ENCODE measurements at places on chromosomes 7 and 10.

DNA sequence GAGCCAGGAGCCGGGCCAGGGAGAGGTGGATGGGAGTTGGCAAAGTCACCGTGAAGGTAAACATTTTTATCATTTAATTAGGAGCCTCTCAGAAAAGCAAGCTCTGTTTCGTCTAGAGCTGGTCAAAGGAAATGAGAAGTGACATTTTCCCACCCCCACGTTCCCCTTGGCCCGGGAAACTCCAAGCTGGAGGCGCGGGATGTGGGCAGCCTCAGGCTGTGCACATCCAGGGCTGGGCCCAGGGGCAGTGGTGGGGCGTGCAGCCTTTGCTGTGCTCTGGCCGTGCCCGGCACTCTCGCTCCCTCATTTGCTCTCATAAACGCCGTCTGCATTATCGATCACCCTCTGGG is 135.6 kb upstream of the RET start:
- no peak for DNase-seq

- no peak for DNase-seq
These were observed 104.1 kb downstream of the TACC2 start for GRCh38 chr10:122093076-122093475.

DNA sequence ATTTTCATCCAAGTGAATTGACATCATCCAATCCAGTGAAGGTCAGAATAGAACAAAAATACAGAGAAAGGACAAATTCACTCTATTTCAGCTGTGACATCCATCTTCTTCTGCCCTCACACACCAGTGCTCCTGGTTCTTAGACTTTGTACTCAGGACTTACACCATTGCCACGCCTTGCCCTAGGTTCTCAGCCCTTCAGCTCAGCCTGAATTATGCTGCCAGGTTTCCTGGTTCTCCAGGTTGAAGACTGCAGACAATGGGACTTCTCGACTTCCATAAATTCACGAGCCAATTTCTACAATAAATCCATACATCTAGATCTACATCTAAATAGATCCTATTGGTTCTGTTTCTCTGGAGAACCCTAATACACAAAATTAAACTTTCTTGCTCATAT is 181.2 kb upstream of the KCND2 start:
- DNase-seq: no peak

DNA sequence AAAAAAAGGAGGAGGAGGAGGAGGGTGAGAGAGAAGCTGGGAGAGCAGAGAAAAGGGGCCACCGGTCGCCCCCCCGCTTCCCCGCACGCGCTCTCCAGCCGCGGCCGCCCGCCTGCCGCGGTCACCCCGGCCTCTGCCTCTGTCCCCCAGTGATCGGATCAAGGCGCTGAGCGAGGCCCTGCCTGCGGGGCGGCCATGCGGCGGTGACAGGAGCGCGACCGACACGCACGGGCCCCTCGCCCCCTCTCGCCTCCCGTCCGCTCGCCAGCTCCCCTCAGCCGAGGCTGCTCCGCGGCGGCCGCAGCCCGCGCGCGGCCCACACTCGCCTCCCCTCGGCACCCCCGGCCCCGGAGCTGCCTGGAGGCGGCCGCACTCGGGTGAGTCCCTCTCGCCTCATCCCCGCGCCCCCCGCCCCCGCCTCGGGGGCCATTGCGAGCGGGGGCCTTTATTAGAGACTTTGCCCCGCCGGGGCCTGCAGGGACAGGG is at the start of gene GTF2I:
Gene GTF2I (plus strand): TSS at position 27 of the 486 bp plus-strand sequence. CDS start 31,411 bp downstream, outside the sequence.
- no peak for DNase-seq

DNA sequence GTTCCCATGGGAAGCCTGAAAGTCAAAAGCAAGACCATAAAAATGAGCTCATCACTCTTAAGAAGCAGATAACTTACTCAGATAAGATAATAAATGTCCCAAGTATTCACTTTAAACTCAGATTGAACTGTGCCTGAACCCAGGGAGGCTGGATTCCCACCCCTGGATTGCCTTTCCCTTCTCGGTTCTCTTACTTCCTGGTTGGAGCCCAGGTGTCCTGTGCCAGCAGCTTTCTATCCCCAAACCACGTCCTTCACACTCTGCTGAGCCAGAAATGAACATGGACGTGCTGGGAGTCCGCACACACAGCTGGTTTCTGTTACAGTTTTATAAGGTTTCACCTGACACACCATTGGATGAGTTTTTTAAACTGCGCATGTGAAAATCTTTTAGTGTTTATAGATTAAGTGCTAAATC is 636.2 kb upstream of the IGFBP3 start:
- no peak for DNase-seq

GRCh38 chr7:128902761-128903585 is 7.5 kb downstream of the KCP start:
- no peak for DNase-seq

Measured in bone marrow (tissue), 2 donors.